H9 (cell line): ENCODE measurements at places on chromosomes 4 and X.

DNA sequence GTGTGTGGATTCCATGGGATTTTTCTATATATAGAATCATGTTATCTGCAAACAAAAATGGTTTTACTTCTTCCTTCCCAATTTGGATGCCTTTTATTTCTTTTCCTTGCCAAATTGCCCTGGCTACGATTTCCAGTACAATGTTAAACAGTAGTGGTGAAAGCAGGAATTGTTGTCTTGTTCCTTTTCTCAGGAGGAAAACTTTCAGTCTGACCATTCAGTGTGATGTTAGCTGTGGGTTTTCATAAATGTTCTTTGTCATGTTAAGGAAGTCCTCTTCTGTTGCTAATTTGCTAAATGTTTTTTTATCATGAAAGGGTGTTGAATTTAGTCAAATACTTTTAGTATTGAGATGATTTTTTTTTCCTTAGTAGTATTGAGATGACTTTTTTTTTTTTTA, 10.9 kb downstream of the SAP30 start:
- no peak for DNase-seq

DNA sequence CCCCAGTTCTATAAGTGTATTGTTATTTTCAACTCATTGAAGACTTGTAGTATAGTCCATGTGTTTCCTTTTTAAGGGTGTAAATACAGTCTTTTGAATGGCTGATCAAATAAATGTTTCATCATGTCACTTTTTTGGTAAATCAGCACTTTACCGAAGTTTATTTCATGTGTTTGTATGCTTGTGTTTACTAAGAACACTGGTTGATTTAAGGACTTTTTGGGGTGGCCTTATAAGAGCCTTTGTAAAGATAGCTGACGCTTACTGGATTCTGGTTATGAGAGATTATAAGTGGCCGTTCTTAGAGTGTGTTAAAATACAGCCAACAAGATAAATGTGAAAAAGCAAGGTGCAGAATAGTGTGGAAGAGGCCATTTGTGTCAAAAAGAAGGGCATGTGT, 2.6 kb downstream of the UBE2K start:
- DNase-seq, result no peak

- DNase-seq, result no peak
These were observed 2.8 kb downstream of the EREG start for GRCh38 chr4:74367656-74368290.

- DNase-seq, result no peak
These were observed 278.1 kb upstream of the TET2 start for GRCh38 chr4:104868533-104868932.

GRCh38 chr4:186221624-186222023, 5.7 kb upstream of the KLKB1 start:
- DNase-seq, result no peak
